ENCODE measurements at places on chromosomes 1 and 21.

DNA sequence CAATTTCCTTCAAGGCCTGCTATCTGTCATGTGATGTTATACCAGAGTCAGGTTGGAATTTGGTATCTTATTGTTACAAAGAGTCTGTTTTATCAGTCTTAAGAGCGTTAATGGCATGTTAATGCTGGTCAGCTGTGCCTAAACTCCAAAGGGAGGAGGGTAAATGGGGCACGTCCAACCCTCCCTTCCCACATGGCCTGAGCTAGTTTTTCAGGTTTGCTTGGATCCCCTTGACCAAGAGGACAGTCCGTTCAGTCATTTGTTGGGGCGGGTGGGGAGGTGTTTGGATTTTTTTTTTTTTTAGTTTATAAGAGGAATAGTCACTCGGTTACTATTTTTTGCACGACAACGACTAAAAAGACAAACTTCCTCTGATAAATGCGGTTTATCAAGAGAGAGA is 63.8 kb upstream of the LYST start:
- no peak for DNase-seq

DNA sequence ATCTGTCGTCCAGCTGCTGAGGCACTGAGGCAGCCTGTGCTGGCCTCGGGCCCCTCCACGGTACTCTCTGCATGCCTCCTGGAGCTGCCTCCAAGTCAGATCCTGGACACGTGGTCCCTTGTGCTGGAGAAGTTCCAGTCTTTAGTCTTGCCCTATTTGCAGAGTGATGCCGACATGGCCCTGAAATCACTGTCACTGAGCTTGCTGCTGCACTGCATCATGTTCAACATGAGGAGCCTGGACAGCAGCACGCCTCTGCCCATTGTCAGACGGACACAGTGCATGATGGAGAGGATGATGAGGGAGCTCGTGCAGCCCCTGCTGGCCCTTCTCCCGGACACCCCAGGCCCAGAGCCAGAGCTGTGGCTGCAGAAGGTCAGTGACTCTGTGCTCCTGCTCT is 10.0 kb downstream of the URB2 start:
- no peak for DNase-seq

DNA sequence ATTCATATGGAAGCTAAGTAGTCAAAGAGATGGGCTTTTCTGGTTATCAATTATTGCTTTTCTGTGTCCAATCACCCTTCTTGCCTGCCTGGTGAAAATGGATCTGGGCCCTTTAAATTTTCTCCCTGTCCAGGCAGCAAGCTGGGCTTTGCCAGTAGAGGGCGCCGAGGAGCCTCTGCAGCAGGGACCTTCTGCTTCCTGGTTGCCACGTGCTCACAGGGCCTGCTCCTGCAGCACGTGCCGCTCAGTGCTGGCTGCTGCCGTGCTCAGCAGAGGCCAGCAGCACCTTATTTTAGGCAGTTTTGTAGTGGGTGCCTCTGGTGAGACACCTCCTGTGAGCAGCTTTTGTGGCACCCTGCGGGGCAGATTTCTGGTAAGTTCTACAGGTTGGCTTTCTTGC is 4.0 kb downstream of the ACTL8 start:
- no peak for DNase-seq

- no peak for DNase-seq
These were observed 2.5 kb upstream of the POGK start for GRCh38 chr1:166836733-166837132.

- no peak for DNase-seq
These were observed 57.3 kb downstream of the RHOU start for GRCh38 chr1:228792601-228793000.

DNA sequence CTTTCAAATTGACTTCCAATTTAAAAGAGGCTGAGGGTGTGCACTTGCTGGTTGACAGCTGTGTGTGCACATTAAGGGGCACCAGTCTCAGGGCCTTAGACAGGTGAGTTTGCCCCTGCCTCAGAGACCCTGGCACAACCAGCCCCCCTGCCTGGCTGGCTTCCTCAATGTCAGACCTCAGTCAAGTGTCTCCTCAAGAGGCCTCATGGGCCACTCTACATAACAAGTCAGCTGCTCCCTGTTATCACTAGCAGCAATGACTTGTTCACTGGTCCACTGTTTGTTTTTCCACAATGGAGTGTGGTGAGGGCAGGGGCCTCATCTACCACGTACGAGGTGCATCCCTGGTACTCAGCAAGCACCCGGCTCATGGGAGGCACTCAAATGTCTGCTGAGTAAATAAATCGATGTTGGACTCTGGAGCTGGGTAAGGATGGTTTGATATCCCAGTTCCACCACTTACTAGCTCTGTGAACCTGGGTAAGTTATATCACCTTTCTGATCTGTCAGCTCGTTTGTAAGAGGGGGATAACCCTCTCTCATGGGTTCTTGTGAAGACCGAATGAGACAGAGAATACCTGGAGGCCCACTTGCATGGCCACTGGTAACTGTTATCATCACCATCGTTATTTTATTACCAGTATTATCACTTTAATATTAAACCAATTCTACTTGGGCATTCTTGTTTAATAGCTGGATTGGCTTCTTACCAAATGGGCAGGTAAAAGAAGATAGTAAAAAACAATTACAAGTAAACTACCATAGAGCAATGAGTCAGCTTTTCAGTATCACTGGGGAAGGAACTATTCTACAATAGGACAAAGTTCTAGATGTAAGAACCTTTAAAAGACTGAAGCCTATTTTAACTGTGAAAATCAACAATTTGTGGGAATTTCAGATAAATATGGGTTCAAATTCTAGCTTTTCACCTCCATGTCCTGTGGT is 64.6 kb downstream of the SLC66A1 start:
- no peak for DNase-seq

- no peak for DNase-seq
These were observed 38.5 kb upstream of the FAM131C start for GRCh38 chr1:16111771-16112595.

- DNase-seq, result no peak
These were observed 395.9 kb upstream of the CAMK1G start for GRCh38 chr1:209187589-209187988.

DNA sequence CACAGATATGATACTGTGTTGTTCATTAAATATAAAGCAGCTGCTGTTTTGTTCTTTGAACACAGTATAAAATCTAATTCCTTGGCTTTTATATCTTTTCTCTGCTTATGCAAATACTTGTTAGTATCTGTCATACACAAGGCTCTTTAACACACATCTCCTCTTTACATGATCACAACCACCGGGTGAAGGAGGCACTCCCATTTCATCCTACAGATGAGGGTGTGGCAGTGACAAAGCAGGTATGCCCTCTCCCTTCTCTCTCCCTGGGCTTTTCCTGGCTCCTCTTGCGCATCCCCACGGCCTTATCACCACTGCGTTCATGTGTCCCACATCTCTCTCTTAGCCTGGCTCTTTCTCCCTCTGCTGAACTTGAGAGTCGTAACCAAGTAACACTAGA is 38.2 kb downstream of the JUN start:
- DNase-seq, result no peak

DNA sequence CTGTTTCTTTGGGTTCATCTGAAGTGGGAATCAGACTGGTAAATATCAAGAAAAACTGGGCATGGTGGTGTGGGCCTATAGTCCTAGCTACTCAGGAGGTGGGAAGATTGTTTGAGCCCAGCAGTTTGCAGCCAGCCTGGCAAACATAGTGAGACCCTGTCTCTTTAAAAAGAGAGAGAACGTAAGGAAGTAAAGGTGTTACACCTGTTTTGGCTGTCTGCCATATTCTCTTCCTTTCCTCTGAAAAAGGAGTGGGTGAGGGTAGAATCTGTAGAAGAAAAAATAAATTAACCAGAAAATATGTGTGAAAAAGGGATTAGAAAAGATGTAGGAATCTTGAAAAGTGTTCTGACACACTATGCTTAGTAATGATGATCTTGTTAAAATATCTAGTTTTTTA is 20.0 kb downstream of the AHCYL1 start:
- no peak for DNase-seq

DNA sequence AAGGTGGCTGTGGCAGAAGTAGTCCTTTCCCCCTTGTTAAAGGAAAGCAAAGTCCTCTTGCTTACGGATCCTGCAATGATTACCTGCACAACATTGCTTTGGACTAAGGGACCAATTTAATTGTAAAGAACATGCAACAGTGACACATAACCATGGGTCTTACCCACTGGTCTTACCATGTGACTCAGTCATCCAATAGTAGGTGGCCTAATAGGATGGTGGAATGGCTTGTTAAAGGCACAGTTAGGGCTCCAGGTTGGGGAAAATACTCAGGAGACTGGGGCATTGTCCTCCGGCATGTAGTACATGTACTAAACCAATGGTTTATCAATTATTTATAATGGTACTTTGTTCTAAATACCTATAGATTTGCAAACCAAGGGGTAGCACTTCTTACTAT is 2.1 kb upstream of the YIPF1 start:
- DNase-seq, result no peak

DNA sequence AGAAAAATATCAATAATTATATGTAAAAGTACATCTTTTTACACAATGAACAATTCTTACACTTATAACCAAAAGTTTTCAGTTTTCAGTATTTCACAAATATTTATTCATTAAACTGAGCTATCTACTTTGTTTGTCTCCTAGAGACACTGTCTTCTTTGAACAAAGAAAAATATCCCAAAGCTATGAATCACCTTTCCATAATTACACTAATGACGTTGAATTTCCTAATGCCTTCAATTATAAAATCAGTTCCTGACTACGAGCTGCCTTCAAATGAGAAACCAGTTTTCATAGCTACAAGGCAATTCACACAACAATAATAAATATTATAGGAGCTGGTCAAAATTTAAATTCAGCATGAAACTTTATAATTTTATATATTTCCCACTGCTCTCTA is 201.8 kb upstream of the BRINP3 start:
- no peak for DNase-seq

- no peak for DNase-seq
These were observed 49.9 kb downstream of the ZMYM1 start for GRCh38 chr1:35129080-35129479.

GRCh38 chr1:110780600-110781484 is 92.1 kb upstream of the CD53 start:
- peak; percentile 65 for DNase-seq

GRCh38 chr1:246066573-246066972 is 440.5 kb downstream of the SMYD3 start:
- DNase-seq, result no peak

Measured in stimulated activated CD4-positive, alpha-beta T cell treated with anti-CD3 and anti-CD28 coated beads, Interleukin-4, amount 100 ng/mL, for 4 hours (primary cell).